ENCODE measurements at places on chromosomes 12 and 14. TPM values are rescaled to one million over a fixed set of nuclear protein-coding genes. Genes with fewer than 3 reads are reported as not detected.

Gene ESPL1
- 35.2 TPM for total RNA-seq

Gene ATN1
- 62.2 TPM for total RNA-seq

Gene PACS2
- 24.9 TPM for total RNA-seq

Gene CDKN3
- 31.1 TPM for total RNA-seq

- no peaks in the 10 kb centered on the region for H3K4me1 ChIP-seq
- no peak overlapping the region for H3K4me3 ChIP-seq
- no peaks in the 10 kb centered on the region for H3K36me3 ChIP-seq
- peaks cover 9% of the 10 kb centered on the region for H3K27me3 ChIP-seq
- H3K27ac ChIP-seq, result no peak overlapping the region
Measured at GRCh38 chr12:128180166-128180565, 86.8 kb upstream of the TMEM132C start.

DNA sequence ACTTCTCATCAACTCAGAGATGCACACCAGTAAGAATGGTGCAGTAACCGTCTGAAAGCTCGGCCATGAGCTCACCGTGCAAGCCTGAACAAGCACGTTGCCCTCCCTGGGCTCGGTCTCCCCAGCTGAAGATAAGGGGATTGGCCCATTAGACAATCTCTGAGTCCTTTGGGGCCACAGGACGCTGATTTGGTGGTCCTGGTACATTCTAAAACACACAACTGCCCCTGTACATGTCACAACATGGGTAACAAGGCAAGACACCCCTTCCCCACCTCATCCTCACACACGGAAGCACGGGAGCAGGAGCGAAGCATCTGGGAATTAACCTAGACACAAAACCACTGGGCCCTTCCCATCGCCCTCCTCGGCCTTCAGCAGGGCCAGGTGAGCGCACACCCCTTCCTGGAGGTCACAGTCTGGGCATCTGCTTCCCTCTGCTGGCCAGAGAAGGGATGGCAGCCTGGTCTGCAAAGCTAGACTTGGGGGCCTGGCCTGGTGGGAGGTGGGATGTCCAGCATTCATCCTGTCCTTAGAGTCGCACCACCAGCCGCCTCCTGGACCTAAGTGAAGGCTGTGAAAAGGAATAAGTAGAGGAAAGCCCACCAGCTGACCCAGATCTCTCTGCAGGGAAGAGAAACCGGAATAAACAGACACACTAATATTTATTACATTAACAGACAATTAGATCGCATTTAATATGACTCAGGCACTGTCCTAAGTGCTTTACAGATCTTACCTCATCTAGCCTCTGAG is 18.9 kb upstream of the SMUG1 start:
- H3K27me3 ChIP-seq, result peaks cover 26% of the 10 kb centered on the region
- peaks cover 2% of the 10 kb centered on the region for H3K4me1 ChIP-seq
- H3K36me3 ChIP-seq, result no peaks in the 10 kb centered on the region
- H3K4me3 ChIP-seq, result no peak overlapping the region

DNA sequence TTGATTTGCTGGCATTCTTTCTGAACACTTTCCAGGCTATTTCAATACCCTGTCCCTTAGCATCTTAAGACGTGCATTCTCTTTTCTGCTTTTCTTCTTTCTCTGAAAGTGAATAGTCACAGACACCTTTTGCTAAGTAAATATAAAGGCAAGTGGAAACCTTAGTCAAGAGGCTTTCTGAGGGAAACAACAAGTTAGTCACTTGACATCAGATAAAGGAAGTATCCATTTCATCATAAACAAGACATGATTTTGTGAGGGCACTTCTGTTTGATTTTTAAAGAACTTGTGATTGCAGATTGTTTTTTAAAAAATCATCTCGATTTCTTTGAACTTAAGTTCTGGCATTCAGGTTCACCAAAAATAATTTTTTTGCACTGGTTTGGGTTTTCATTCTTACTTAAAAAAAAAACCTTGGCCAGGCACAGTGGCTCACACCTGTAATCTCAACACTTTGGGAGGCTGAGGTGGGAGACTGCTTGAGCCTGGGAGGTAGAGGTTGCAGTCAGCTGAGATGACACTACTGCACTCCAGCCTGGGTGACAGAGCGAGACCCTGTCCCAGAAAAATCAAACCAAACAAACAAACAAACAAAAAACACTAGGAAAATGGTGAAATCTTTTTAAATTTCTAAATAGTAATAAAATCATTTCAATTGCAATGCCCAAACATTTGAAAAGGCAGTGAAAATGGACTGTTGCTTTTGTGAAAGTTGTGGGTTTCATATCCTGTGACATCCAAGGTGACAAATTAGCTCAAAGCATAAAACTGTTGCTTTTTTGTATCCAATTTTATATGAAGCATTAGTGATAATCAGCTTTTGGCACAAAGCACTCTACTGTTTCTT is 8.3 kb upstream of the KLHL42 start:
- no peak overlapping the region for H3K27ac ChIP-seq
- H3K27me3 ChIP-seq, result no peaks in the 10 kb centered on the region
- H3K4me3 ChIP-seq, result no peak overlapping the region
- no peaks in the 10 kb centered on the region for H3K36me3 ChIP-seq
- no peaks in the 10 kb centered on the region for H3K4me1 ChIP-seq

DNA sequence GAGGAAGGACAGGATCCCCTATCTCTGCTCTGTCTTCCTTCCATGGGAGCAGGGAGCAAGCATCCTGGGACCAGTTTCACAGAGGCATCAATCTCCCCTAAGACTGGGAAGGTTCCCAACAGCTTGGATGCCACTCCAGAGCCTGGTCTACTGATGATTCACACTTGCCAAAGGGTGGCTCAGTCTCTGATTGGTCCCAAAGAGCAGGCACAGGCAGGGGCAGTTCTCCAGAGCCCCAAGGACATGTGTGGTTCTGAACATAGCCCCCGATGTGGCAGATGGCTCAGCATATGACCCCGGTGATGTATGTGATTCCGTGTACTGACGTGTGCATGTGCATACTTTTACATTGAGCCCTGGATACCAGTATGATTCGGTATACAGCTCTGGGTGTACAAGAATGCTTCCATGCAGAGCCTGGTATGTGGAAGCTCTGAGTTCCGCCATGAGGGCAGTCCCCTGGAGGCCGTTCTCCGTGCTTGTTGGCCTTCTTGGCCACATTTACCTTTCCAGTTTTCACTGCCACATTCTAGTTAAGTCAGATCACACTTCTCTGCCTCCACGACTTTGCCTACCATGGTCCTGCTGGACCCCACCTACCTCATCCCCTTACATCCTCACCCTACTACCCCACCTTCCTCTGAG is 21.2 kb downstream of the ITGA7 start:
- no peaks in the 10 kb centered on the region for H3K36me3 ChIP-seq
- peaks cover 9% of the 10 kb centered on the region for H3K27me3 ChIP-seq
- DNase-seq, result no peak
- H3K27ac ChIP-seq, result no peak overlapping the region
- H3K4me3 ChIP-seq, result no peak overlapping the region

GRCh38 chr12:16870845-16871244 is 264.9 kb upstream of the LMO3 start:
- no peaks in the 10 kb centered on the region for H3K4me1 ChIP-seq
- no peaks in the 10 kb centered on the region for H3K27me3 ChIP-seq
- H3K27ac ChIP-seq, result no peak overlapping the region
- peaks cover 4% of the 10 kb centered on the region for H3K36me3 ChIP-seq
- H3K4me3 ChIP-seq, result no peak overlapping the region
- no peak for DNase-seq

DNA sequence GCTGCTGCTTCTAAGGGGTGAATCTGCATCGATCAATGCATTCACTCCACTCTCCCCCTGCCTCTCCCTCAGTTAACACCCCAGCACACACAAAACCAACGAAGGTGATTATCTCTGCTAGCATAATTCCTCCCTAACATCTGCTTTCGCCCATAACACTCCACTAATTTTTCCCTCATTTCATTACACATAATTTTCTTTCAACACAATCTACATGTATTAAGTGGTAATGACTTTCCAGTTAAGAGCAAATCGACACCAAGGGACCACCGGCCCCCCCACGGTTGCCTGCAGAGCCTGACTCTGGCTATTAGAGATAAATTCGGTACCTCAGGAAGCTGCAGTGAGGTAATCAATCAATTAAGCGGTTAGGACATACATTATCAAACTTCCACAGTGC is 1115.6 kb downstream of the BCL11B start:
- H3K4me1 ChIP-seq, result no peaks in the 10 kb centered on the region
- DNase-seq, result no peak
- H3K27ac ChIP-seq, result no peak overlapping the region
- no peak overlapping the region for H3K4me3 ChIP-seq
- H3K27me3 ChIP-seq, result no peaks in the 10 kb centered on the region

DNA sequence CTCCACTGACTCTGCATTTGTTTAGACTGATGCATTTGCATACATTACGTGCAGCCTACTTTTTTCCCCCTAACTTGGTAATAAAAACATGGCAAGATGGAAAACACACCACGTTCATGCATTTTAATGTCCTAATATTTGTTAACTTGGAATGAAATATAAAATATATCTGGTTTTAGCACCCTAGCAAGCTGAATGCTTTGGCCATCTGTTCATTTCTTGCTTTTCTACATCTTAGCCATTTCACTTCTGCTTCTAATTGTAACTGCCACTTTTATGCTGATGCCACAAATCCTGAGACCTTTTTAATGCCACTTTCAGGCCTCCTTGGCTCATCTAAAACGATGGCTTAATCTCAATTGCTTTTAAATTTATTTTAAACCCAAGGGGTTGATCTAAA is 177.7 kb upstream of the RASSF8 start:
- no peak overlapping the region for H3K4me3 ChIP-seq
- no peak overlapping the region for H3K27ac ChIP-seq
- H3K4me1 ChIP-seq, result no peaks in the 10 kb centered on the region
- DNase-seq, result no peak
- no peaks in the 10 kb centered on the region for H3K36me3 ChIP-seq

All from natural killer cell treated with Interleukin-12 subunit alpha and Interleukin-12 subunit beta and Interleukin-15 and Interleukin-18, amount 100 ng/mL, for 72 hours (primary cell).